Trophoblast cell (in vitro differentiated cells and primary cell): ENCODE measurements at places on chromosomes 5 and 9.

GRCh38 chr5:1502046-1502736 is 21.6 kb downstream of the LPCAT1 start:
- DNase-seq, result peak; percentile 71

DNA sequence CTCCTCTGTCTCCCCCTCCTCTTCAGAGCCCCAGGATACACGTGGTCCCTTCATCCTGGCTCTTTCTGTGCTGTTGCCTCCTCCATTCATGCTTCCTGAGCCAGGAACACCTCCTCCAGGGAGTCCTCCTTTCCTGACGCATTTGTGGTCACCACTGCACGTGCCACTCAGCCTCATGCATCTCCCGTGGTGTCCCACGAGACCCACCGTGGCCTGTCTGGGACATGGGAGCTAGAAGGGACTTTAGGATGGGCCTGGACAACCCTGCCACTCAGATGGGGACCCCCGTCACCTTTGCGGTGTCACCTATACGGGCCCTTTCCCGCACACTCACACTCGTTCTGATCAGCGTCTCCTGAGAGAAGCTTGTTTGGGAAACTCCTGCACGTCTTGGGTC is 6.7 kb downstream of the GLIPR2 start:
- no peak for DNase-seq

- no peak for DNase-seq
Measured at GRCh38 chr9:106035806-106036205, 341.5 kb downstream of the TMEM38B start.

DNA sequence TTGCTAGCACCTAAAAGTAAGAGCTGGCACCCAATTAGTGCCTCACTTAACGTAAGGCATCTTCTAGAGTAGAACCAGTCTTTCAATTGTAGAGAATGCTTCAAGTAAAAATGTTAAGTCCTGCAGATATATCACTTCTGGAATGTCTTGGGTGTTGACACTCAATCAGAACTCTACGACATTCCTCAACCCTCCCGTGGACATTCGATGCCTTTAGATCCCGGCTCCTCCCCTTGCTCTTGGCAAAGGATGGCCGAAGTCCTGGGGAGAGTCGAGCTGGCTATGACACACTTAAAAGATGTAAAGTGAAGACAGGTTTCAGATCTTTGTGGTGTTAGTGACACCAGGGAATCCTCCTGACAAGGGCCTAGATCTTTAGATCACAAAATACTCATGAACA is 87.5 kb upstream of the ERCC6L2 start:
- peak; percentile 10 for DNase-seq

DNA sequence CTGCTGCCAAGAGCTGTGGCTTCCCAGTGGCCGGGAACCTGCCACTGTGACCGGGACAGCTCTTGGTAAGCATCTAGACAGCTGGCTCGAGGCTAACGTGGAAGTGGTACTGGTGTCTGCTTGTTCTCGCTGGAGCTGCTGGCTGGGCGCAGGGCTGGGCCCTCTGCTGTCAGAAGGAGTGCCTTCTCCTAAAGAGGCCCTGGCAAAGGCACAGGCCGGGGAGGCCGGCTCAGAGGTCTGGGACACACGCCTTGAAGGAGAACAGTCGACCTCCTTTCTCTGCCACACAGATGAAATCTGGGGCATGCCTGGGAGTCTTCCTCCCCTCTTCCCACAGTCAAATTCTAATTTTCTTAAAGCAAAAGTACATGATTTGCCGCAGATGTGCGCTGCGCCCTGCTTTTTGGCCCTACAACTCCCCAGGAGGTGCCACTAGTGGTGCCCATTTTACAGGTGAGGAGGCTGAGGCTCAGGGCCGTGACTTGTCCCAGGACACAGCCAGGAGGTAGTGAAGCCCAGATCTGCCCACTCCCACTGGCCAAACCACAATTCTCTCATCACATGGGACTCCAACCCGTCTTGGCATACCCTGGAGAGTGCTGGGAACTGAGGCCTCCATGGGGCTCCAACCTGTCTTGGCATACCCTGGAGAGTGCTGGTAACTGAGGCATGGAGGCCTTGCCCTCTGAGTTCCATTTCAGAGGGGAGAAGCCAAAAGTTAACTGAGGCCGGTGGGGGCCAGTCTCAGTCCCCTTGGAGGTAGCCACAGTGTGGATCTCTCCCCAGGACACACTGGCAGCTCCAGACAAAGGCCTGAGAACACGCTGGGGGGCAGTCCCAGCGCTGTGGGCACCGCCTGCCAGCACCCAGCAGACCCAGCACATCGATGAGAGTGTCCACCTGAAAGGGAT is 12.0 kb upstream of the RXRA start:
- no peak for DNase-seq

GRCh38 chr5:124468671-124469411 is 277.6 kb downstream of the ZNF608 start:
- DNase-seq, result no peak

- DNase-seq, result peak; percentile 74
Measured at GRCh38 chr9:121271368-121272341, 3.7 kb downstream of the GSN start.

- DNase-seq, result no peak
Measured at GRCh38 chr5:123610209-123610608, 98.2 kb downstream of the CSNK1G3 start.

DNA sequence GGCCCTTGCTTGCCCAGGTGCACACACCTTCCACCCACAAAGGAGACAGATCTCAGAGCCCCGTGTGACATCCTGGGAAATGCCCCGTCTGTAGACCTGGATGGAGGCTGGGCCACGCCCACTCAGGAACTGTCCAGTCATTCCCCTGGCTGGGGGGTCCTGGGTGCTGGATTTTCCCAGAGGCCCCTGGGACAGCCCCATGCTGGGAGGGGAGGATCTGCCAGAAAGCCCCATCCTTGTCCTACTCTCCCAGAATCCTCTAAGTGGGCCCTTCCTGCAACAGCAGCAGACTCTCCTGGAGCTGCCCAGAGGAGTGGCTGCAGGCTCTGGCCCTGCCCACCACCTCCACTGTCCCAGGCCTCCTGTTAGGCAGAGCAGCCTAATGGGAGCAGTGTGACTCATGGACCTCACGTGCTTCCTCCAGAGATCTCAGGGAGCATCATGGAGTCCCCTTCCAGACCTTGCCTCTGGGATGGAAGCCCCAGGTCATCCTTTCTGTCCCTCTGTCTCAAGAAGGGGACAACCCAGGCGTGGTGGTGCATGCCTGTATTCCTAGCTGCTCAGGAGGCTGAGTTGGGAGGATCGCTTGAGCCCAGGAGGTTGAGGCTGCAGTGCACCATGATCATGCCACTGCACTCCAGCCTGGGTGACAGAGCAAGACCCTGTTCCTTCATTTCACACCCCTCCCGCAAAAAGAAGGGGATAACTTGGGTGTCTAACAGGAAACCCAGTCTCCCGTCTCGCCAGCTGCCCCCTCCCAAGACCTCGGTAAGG is 51.7 kb downstream of the JADE2 start:
- peak; percentile 48 for DNase-seq

DNA sequence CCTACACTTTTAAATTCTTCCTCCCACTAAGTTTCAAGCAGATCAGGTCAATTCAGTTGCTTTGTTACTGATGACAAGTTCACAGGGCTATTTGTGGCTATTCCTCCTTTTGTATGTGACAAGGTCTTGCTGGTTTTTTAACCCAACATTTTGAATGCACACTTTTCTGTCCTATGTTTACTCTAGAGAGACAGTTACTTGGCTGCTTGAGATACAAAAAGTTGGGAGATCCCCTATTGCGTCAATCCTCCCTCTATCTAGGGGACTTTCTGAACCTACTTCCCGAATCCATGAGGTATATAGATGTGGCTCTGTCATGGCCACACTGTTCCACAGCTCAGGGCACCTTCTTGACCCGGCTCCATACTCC is 386.7 kb downstream of the NTRK2 start:
- DNase-seq, result no peak

DNA sequence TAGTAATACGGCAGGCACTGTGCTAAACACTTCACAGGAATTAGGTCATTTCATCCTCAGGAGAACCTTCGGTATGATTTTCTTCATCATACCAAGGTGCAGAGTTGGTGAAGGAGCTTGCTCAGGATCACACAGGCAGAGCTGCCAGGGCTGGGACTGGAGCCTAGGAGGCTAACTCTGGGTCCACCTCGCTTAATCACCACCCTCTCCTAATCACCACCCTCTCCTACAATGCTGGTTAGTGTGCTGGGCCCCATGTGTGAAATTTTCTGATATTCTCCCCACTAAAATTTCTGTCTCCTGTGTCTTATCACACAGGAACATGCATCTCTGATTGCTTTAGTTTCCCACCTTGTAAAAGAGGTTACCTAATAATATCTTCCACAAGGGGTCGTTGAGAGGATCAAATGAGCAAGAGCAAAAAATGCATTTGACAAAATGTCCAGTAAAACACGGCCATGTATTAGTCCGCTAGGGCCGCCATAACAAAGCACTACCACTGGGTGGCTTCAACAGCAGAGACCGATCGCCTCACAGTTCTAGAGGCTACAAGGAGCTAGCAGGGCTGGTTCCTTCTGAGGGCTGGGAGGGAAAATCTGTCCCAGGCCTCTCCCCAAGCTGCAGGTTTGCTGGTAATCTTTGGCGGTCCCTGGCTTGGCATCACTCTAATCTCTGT is 128.2 kb upstream of the NFIB start:
- DNase-seq, result peak; percentile 51

DNA sequence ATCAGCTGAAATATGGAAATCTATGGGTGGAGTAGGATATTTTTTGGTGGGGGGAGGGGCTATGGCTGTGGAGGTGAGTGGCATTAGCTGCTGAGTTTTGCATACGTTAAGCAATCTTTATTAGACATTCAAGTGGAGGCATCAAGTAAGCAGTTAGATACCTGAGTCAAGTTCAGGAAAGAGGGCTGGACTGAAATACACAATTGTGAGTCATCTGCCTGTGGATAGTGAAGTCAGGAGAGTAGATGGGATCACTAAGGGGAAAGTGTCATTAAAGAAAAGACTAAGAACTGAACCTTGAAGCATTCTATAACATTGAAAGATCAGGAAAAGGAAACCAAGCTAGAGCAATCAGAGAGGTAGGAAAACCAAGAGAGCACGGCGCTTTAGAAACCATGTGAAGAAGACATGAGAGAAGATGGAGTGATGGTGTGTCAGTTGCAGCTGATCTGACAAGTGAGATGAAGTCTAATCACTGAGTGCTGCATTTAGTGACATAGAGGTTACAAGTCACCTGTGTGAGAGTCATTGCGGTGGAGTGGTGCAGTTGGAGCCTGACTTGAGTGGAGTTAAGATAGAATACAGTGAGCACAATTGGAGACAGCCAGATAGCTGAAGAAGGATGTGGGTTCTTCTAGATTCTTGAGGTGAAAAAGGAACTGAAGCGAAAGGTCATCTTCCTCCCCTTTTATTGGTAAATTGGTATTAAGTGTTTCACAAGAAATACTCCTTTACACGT is 88.7 kb downstream of the PIP5K1B start:
- peak; percentile 44 for DNase-seq

GRCh38 chr5:42089705-42090104 is 164.6 kb downstream of the FBXO4 start:
- DNase-seq, result no peak

DNA sequence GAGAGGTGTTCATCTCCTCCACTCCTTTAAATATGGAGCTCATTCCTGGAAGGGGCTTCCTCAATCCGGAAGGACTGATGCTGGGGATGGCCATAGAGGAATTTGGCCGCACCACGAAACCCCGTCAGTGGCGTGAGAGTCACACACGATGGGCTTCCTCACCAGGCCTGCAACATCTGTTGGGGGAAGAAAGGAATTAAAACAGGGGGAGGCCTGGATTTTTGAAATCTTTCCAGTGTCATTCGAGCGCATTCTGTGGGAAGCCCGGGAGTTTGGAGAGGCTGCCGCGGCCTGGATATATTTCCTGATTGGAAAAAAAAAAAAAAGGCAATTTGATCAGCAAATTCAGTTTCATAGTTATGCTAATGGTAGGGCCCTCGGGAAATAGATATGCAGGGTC is 76.3 kb upstream of the ORM1 start:
- no peak for DNase-seq

- DNase-seq, result no peak
Measured at GRCh38 chr5:59554501-59554900, 339.0 kb downstream of the PDE4D start.

DNA sequence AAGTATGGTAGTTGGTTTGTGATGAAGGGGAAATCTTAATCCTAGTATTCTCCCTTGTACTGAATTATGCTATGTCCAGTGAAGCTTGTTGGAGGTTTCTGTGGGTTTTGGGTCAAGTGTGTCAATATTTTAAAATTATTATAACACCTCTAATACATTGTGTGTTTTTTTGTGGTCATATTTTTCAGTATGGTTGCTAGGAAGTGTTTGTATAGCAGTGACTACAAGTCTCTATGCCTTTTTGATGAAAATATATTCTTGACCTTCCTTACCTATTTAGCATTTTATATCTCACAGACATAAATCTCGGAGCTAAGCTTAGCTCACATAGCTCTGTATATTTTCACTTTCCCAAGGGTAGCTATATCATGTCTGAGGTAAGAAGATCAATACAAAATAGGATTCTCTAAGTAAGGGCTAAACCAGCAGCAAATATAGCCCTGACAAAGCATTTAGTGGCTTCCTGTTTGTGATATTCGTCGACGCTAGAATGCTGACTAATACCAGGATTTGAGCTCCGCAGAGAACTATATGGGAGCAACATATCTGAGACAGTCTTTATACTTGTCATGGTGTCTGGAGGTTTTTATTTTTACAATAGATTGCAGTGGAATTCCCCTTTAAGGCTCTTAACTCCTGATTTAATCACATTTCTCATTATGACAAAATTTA is 82.3 kb downstream of the MACIR start:
- DNase-seq, result no peak

DNA sequence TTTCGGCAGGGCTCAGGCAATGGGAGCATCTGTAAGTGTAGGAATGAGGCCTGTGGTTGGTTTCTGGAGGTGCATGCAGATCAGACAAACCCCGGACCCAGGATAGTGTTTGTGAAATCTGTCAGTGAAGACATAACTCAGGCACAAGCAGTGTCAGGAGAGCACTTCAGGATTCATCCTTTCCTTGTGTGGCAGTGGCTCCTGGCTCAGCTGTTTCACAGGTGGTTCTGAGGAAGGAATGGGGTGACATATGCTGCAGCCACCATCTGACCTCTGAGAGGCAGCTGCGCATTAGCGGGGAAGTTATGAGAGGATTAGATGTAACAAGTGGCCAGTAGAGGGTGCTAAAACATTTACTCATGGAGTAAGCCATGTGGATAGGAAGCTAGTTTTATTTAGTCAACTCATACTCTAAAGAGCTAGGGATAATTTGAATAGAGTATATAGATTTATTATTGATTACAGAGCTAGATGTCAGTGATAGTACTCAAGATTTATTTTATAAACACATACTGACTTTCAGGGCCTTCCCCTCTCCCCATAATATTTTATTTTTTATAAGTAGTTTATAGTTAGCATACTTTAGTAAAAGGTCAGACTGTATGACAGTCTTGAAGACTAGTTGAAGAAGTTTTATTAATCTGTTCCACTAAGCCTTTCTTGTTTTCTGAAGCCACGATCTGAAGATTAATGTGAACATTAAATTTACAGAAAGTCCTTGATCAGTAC is 28.4 kb downstream of the NNT start:
- DNase-seq, result peak; percentile 91
